Karpas-422 (cell line): ENCODE measurements at places on chromosomes 5 and 9. TPM values are rescaled to one million over a fixed set of nuclear protein-coding genes. Genes with fewer than 3 reads are reported as not detected.

The TICAM2 gene
- total RNA-seq = 0.07 TPM in 1 of 2 replicates, not detected in the other

The C9orf43 gene
- 0.82 and 2.2 TPM in 2 replicates for total RNA-seq

The TMEM171 gene
- total RNA-seq = not detected in 2 replicates

The LRRC19 gene
- total RNA-seq = not detected in 2 replicates

The DOCK8 gene
- 36.5 and 39.1 TPM in 2 replicates for total RNA-seq

The OLFM1 gene
- not detected in 2 replicates for total RNA-seq

The ADAMTSL1 gene
- 8.2 and 12.8 TPM in 2 replicates for total RNA-seq

The GPRIN1 gene
- total RNA-seq = 1.9 and 4.6 TPM in 2 replicates

The GEMIN5 gene
- 19.3 and 20.8 TPM in 2 replicates for total RNA-seq

The RMI1 gene
- 5.3 and 14.9 TPM in 2 replicates for total RNA-seq

The NEUROG1 gene
- not detected in 2 replicates for total RNA-seq

The NR2F1 gene
- not detected in 2 replicates for total RNA-seq

The SLC36A3 gene
- not detected in 2 replicates for total RNA-seq

The CCNI2 gene
- 0.15 TPM in 1 of 2 replicates, not detected in the other for total RNA-seq

The DNAH5 gene
- not detected in 2 replicates for total RNA-seq

The PCDHB9 gene
- total RNA-seq = 0.11 and 0.29 TPM in 2 replicates

The MIGA2 gene
- total RNA-seq = 10.2 and 26.4 TPM in 2 replicates

The ELOVL7 gene
- 0.11 TPM in 1 of 2 replicates, not detected in the other for total RNA-seq

The ASTN2 gene
- total RNA-seq = 5.3 TPM in 2 replicates

The WDR38 gene
- not detected in 2 replicates for total RNA-seq
